ENCODE measurements at places on chromosomes 5 and 9.

GRCh38 chr9:98260635-98261034 lies 5.2 kb upstream of the TBC1D2 start:
- no peak for DNase-seq

- DNase-seq: no peak
These were observed 23.4 kb downstream of the DMRTA1 start for GRCh38 chr9:22469928-22470544.

GRCh38 chr5:145980718-145981117 lies 44.3 kb downstream of the SH3RF2 start:
- DNase-seq: no peak

DNA sequence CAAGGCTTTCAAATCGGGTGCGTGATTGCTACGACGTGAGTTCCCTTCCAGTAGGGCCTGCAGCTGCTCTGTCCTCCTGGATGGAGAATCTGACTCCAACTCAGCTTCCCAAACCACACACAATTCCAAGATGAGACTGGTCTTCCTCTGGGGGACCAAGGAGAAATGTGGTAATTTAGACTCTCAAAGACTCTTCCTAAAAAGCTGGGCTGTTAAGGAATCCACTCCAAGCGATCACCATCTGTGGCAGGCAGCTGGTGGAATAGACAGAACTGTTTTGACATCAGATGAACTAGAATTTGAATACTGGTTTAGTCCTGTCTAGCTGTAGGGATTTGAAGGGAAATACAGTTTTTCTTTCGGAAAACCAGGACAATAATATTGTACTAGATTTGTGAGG lies 130.7 kb upstream of the KLF4 start:
- DNase-seq: no peak

DNA sequence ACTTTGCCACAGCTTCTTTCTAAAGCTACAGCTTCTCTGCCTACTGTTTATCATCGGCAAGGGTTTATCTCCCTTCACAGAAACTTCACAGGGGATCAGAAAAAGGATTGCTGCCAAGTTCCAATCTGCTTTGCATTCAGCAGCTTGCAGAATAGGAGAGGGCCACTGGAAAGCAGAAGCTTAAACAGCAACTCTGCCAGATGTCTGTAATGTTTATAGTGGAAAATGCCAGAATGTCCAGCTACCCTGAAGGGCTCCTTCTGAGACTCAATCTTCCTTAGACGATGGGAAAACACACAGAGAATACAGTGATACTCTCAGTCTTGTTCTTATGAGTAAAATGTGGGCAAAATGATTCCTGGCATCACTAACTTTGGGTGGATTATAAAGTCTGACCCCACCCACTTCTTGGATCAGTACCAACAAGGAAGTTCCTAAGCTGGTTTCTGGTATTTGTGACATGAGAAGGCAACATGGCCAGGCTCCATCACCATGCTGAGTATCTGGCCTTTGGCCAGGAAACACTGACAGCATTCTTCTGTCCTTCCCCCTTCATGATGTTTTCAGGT lies 19.0 kb downstream of the STOM start:
- no peak for DNase-seq

GRCh38 chr9:7816021-7816420 lies 16.4 kb upstream of the DMAC1 start:
- DNase-seq: no peak

DNA sequence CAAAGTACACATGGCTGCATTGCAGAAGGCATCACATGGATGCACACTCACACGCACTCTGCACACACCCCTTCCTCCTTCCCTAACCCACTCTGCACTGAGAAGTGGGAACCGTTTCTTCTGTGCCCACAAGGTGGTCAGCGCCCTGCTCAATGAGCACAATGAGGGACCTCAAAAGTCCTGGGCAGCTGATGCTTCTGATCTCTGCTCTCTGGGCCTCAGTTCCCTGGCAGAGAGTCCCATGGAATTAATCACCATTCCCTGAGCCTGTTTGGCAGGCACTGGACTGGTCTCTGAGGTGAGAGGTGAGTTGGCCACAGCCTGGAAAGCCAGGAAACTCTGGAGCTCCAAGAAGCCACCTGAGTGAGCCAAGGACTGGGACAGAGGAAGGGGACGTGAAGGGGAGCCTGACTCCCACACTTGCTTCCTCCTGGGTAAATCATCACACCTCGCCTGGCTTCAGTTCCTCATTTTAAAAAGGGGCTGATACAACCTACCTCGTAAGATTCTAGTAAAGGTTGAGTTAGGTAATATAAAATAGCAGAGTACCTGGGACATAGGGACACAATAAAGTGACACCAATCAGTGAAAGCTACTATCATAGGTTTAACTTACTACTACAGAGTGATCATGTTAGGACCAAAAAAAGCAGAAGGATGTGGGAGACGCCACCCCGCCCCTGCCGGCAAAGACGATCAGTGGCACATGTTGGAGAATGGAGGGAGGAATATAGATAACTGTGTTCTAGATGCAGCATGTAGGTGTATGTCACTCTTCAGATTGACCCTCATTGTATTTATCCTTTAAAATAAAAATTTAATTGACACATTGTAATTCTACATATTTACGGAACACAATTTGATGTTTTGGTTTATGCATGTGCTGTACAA lies 21.1 kb upstream of the IGFBPL1 start:
- no peak for DNase-seq

GRCh38 chr9:89811356-89811755 lies 206.5 kb downstream of the GADD45G start:
- no peak for DNase-seq

- no peak for DNase-seq
These were observed 727 bp upstream of the DNAJA1 start for GRCh38 chr9:33024126-33024965.

GRCh38 chr5:171166766-171167165 lies 142.3 kb upstream of the TLX3 start:
- DNase-seq: no peak

DNA sequence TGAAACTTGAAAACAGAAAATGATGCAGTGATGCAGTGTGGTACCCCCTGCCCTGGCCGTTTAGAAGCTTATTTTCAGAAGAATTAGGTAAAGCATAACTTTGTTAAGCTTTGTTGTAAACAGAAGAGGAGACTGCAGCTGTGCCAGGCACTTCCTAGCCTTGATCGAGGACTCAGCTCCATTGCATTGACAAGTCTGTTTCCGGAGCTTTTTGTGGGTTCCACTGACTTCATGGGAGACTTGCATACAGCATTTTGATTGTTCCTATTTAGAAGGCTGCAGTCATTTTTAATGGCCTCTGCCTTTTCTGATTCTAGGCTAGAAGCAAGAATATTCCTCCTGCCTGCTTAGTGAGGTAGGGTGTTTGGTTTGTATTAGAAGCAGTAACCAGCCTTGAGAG lies 12.3 kb downstream of the MVB12B start:
- DNase-seq: no peak

DNA sequence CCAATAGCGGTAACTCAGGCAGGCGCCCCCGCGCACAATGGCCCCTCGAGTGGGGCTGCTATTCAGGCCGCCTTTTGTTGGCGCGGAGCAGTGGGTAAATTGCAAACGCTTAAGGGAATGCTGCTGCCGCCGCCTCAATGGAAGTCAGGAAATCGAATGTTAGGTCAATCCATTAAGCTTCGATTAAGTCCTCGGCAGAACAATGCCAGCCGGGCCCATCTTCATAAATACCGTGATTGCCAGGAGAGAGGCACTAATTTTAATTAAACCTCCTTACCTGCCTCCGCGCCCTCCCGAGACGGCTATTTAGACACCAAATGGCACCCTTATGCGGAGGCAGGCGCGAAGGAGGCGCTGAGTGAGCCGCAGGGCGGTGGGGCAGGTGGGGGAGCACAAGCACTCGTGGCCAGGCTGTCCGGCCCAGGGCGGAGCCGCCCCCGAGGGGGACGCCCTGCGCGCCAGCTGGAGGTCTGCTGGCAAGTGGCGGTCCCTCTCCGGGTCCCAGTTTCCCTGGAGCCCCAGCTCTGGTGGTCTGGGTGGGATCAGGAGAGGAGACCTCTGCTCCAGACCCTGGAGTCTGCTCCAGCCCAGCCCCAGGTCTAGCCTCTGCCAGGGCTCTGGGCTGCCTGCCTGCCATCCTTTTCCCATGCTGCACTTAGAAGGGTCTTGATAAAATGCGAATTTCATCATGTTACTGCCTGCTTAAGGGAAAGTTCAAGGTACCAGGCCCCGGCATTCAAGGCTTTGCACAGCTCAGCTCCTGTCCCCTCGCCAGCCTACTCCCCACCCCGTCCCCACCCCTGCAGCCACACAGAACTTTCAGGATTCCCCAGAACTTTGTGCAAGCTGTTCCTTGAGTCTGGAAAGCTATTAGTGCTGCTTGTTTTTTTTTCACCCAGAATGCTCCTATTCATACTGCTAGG lies 19.7 kb downstream of the NR5A1 start:
- DNase-seq: no peak

GRCh38 chr5:37950436-37950835 lies 110.6 kb upstream of the GDNF start:
- no peak for DNase-seq

GRCh38 chr5:1937590-1937989 lies 54.9 kb upstream of the IRX4 start:
- no peak for DNase-seq

- no peak for DNase-seq
These were observed 268.5 kb downstream of the ARRDC3 start for GRCh38 chr5:91114658-91115057.

- DNase-seq: no peak
These were observed 70.6 kb downstream of the IQGAP2 start for GRCh38 chr5:76473661-76474060.

DNA sequence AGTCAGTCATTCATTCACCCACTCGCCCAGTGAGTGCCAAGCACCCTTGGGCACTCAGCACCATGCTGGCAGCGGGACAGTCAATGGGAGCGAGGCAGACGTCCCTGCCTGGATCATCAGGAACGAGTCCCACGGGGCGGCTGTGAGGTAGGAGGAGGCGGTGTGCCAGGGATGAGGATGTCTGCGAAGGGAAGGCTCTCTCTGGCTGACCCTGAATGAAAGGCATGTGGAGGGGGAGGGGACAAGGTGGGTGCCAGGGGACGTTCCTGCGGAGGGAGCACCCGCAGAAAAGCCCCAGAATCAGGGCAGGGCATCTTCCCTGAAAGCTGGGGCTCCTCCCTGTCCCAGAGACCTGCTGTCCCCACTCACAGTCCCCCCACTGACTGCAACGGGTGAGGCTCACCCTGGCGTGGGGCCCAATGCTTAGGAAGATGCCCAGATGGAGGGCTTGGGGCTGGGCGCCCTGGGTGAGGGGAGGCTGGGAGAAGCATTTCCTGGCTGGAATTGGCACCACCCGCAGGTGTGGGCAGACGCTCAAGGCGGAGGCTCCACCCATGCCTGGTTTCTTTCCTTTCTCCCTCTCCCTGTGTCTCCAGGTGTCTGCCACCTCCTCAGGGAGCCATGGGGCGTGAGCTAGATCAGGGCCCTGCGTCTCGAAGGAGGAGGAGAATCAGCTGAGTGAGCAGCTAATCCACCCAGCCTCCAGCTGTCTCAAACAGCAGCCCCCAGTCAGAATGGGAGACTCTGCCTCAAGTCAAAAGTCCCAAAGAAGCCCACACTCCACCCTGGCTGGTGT lies 179.0 kb upstream of the PPP1R26 start:
- peak; percentile 61 for DNase-seq

DNA sequence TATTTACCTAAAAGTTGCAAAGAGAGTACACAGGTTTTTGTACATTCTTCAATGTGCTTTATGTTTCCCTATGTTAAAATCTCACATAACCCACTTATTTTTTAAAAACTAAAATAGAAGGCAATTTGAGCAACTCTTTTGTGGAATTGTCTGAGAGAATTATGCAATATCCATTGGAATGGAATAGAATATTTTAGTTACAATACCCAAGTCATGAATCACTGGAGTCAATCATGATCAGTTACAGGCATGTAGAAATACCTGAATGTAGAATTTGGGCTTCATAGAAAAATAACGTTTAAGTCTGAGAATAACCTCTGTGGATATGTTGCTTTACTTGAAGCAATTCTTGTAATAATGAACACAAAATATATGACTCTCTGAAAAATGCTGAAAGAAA lies 143.3 kb downstream of the FGF10 start:
- no peak for DNase-seq

GRCh38 chr9:84379740-84380139 lies 39.2 kb upstream of the SLC28A3 start:
- no peak for DNase-seq

DNA sequence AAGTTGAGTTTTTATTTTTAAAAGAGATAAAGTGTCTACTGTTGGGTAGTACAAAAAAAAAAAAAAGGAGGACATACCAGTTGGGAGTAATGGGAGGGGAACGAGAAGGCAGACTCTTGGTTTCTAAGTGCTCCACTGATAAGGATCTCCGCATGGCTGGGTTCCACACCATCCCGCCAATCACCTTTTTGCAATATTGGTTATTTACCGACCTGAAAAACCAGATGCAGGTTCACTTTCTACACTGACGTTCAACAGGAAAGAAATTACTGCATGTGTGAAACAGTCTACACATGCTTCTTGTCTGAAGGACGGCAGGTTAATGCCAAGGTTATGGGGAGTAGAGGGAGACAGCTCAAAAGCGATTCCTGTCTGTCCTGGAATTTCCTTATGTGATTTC lies 75.5 kb downstream of the PTPN3 start:
- no peak for DNase-seq

DNA sequence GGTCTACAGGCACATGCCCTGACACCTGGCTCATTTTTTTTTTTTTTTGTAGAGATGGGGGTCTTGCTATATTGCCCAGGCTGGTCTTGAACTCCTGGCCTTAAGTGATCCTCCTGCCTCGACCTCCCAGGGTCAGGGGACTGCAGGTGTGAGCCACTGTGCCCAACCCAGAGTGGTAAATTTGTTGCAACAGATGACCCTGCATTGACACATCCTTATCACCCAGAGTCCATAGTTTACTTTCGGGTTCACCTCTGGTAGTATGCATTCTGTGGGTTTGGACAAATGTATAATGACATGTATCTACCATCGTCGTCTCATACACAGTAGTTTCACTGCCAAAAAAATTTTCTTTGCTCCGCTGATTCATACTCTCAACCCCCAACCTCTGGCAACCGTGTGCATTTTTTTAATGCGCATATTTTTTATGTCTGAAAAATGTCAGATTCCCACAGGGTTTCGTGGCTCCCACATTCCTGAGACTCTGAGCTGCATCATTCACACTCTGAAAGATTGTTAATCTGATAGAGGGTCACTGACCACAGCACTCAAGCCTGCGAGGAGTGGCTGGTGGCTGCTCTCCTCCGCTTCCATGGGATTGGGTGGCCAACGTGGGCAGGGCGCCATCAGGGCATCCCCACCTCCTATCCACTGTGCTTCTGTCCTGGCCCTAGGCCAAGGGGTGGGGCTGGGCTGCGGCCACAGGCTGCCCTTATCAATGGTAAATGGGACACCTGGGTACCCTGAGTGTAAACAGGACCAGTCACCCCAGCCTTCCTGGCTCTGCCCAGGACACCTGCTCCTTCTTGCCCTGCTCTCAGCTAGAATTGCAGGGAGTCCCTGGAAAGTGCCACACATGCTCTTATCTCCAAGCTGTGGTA lies 9.6 kb downstream of the NDST1 start:
- DNase-seq: no peak

DNA sequence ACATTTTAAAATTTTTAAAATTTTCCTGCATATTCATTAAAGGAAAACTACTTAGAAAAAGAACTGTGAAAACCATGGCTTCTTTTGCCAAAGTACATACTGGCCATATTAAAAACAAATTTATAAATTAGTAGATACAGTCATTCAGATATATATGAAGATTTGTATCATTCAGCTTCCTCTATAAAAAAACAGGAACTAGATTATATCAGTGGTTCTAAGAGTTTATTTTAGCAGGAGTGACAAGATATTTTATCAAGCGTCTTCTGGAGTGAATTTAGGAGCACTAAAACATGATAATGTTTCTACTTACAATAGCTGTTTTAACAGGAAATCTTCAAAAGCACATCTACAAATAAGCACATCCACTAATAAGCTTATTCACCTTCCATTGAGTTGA lies 171.4 kb downstream of the RAPGEF6 start:
- DNase-seq: no peak
